ENCODE measurements at places on chromosomes 3 and 15. TPM values are rescaled to one million over a fixed set of nuclear protein-coding genes. Genes with fewer than 3 reads are reported as not detected.
A peak's percentile ranks its signal among the peaks of the same experiment; 100 is the strongest.

- H3K36me3 ChIP-seq = no peaks in the 10 kb centered on the region
- H3K4me3 ChIP-seq = no peak overlapping the region
- H3K27me3 ChIP-seq = no peaks in the 10 kb centered on the region
- DNase-seq = no peak
- H3K27ac ChIP-seq = no peak overlapping the region
These were observed 405.1 kb downstream of the TUSC7 start for GRCh38 chr3:117114517-117115265.

- H3K27ac ChIP-seq = no peak overlapping the region
- no peaks in the 10 kb centered on the region for H3K36me3 ChIP-seq
- DNase-seq = no peak
- no peaks in the 10 kb centered on the region for H3K27me3 ChIP-seq
- H3K4me1 ChIP-seq = peaks cover 11% of the 10 kb centered on the region
These were observed 1003.9 kb upstream of the CFAP20DC start for GRCh38 chr3:60053526-60054265.

DNA sequence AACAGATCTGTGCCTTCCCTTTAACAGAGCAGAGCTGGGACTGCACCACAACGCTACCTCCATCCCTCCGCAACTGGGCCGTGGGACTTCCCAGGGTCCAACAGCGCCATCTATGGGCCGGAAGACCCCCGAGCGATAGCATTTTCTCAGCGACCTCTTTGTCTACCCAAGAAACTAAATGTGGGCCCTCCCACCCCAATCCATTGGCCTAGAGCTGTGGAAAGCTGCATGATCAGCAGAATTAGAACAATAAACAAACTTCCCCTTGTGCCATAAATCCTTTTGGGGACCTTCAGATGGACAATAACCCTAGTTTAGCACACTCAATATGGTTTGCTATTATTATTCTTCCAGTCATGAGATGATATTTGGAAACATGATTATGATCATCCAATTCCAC lies 74.8 kb upstream of the NTRK3 start:
- no peak overlapping the region for H3K27ac ChIP-seq
- no peaks in the 10 kb centered on the region for H3K36me3 ChIP-seq
- H3K4me1 ChIP-seq = no peaks in the 10 kb centered on the region
- H3K4me3 ChIP-seq = no peak overlapping the region

GRCh38 chr15:66822114-66822513 lies 120.1 kb downstream of the SMAD6 start:
- no peak for DNase-seq
- H3K36me3 ChIP-seq = no peaks in the 10 kb centered on the region
- peaks cover 7% of the 10 kb centered on the region for H3K4me1 ChIP-seq
- no peak overlapping the region for H3K4me3 ChIP-seq
- no peaks in the 10 kb centered on the region for H3K27me3 ChIP-seq

DNA sequence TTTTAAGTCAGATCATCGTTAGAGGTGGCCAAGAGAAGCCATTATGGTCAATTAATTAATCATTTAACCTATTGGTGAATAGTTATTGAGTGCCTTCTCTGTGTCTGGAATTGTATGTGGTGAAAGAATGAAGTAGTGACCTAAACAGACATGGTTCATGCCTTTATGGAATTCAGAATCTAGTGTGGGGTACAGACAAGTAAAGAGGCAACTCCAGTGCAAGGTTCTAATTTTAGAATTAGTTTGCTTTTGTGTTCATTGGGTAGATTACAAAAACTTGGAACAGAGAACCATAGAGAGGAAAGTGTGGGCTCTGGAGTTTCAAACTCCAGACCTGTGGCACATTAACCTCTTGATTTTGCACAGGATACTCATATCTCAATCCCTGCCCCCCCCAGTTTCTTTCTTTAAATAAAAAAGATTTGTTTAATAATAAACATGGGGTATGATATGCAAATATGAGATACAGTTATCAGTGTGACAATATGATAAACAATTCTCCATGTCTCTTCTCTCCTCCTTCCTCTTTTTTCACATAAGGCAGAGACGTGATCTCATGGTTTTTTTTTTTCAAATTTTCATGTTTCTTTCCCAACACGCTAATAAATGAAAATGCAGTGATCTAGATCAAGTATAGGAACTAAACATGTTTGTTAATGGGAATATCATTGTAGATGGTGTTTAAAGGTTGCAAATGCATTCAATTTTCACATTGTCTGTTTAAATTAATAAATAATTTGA lies 117.9 kb downstream of the MITF start:
- no peak overlapping the region for H3K4me3 ChIP-seq
- no peaks in the 10 kb centered on the region for H3K36me3 ChIP-seq
- no peak for DNase-seq
- H3K27ac ChIP-seq = peak overlapping the region; percentile 66
- H3K4me1 ChIP-seq = peaks cover 61% of the 10 kb centered on the region

The C2CD4A gene
- not detected for total RNA-seq

DNA sequence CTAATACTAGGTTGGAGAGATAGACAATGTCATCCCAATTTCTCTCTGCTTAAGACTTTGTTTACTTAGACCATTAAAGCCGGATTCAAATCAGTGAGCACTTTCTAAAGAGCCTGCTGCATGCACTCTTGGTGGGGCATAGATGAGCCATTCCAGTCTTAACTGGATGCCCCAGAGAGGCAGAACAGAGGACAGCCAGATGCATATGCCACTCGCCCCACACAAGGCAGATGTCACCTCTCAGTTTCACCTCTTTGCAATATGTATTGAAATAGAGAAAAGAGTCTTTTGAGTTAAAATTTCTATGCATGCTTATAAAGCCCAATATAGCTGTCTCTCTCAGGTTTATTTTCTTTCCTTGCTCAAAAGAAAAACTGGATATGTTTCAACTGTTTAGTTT lies 89.5 kb downstream of the LARS2 start:
- no peak for DNase-seq
- no peak overlapping the region for H3K27ac ChIP-seq
- H3K4me1 ChIP-seq = no peaks in the 10 kb centered on the region
- peaks cover 54% of the 10 kb centered on the region for H3K36me3 ChIP-seq
- no peaks in the 10 kb centered on the region for H3K27me3 ChIP-seq

The HTR3D gene
- total RNA-seq = not detected

The LEKR1 gene
- 0.71 TPM for total RNA-seq

DNA sequence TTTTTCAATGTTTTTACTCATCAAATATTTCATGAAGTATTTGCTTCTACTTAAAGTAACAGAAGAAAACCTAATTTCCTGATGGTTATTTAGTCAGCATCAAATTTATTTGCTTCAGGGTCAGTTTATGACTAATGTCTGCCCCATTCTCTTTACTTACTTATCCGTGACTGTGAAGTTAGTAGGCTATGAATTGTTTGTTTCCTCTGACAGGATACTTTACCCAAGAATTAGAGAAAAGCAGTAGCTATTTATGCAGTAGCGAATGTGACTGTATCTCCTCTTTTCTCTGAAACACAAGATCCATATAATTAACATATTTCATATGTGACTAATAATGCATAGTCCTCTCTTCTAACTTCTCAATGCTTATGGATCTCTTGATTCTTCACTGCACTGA lies 329.9 kb upstream of the ROBO1 start:
- DNase-seq = no peak
- H3K4me3 ChIP-seq = no peak overlapping the region
- no peaks in the 10 kb centered on the region for H3K4me1 ChIP-seq

The CHRNA7 gene
- 0.60 TPM for total RNA-seq

- DNase-seq = no peak
- no peak overlapping the region for H3K27ac ChIP-seq
- H3K27me3 ChIP-seq = no peaks in the 10 kb centered on the region
- H3K36me3 ChIP-seq = no peaks in the 10 kb centered on the region
- no peak overlapping the region for H3K4me3 ChIP-seq
These were observed 562.9 kb upstream of the KCNMB2 start for GRCh38 chr3:177973241-177973840.

- H3K27ac ChIP-seq = no peak overlapping the region
- no peak for DNase-seq
- no peaks in the 10 kb centered on the region for H3K4me1 ChIP-seq
- H3K36me3 ChIP-seq = no peaks in the 10 kb centered on the region
- H3K4me3 ChIP-seq = no peak overlapping the region
These were observed 618.5 kb upstream of the BCHE start for GRCh38 chr3:166455744-166456143.

The MUC20 gene
- total RNA-seq = 4.7 TPM

- H3K27ac ChIP-seq = peak overlapping the region; percentile 35
- H3K36me3 ChIP-seq = no peaks in the 10 kb centered on the region
- no peak for DNase-seq
- H3K4me3 ChIP-seq = no peak overlapping the region
- no peaks in the 10 kb centered on the region for H3K27me3 ChIP-seq
These were observed 172.0 kb downstream of the MCTP2 start for GRCh38 chr15:94403331-94403730.

DNA sequence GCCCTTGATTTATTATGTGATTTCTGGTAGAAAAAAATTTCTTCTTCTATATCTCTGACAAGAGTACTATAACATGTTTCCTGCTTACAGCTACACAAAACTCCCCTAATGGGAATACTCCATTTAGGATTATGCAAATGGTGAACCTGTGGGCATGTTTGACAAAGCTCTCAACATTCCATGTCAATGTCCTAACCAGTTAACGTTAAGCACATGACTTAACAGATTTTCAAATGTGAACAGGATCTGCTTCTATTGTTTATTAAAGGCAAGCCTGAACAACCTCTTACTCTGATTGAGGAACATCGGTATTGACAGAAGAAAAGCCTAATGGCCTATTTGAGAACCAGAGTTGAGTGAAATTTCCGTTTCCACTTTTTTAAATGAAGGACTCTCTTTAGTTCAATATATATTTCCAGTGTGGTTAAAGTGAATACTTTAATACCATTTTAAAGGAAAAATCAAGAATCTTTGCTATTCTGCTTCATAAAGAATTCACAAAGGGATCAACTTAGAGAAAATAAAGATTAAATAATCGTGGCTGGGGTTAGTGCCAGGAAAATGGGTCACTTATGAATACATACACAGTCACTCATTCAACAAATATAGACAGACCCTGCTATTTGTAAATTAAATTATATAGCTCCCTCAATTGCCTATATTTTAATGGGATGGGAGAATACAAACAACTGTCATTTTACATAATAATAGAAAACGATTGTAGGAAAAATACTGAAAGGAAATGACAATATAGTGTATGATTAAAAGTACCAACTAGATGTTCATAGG lies 300.3 kb upstream of the CBLB start:
- no peak overlapping the region for H3K27ac ChIP-seq
- no peak for DNase-seq
- no peaks in the 10 kb centered on the region for H3K36me3 ChIP-seq
- H3K27me3 ChIP-seq = no peaks in the 10 kb centered on the region
- no peaks in the 10 kb centered on the region for H3K4me1 ChIP-seq
- no peak overlapping the region for H3K4me3 ChIP-seq

DNA sequence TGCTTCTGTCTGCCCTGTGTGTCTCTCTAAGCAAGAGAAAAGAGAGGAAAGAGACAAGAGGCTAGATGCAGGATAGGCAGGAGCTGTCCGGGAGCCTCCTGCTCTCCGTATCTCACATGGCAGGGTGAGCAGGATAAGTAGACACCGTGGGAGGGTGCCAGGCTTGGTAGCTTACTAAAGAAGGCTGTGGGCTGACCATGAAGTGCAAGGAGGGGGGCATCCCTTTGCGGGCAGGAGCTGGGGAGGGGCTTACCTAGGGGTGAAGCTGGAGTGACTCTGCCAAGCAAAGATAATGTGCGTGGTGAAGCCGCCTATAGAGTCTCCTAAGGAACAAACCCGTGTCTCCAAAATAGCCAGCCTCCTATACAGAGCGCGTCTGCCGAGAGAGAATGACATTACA lies 33.7 kb upstream of the TMC3 start:
- peaks cover 7% of the 10 kb centered on the region for H3K27me3 ChIP-seq
- peak; percentile 30 for DNase-seq
- no peak overlapping the region for H3K4me3 ChIP-seq
- no peak overlapping the region for H3K27ac ChIP-seq
- peaks cover 25% of the 10 kb centered on the region for H3K4me1 ChIP-seq
- H3K36me3 ChIP-seq = no peaks in the 10 kb centered on the region

The ADAMTSL3 gene
- 11.9 TPM for total RNA-seq

GRCh38 chr15:77537006-77537405 lies 95.7 kb downstream of the LINGO1 start:
- no peak for DNase-seq
- no peak overlapping the region for H3K4me3 ChIP-seq
- H3K36me3 ChIP-seq = no peaks in the 10 kb centered on the region
- H3K27me3 ChIP-seq = no peaks in the 10 kb centered on the region
- peaks cover 37% of the 10 kb centered on the region for H3K4me1 ChIP-seq

DNA sequence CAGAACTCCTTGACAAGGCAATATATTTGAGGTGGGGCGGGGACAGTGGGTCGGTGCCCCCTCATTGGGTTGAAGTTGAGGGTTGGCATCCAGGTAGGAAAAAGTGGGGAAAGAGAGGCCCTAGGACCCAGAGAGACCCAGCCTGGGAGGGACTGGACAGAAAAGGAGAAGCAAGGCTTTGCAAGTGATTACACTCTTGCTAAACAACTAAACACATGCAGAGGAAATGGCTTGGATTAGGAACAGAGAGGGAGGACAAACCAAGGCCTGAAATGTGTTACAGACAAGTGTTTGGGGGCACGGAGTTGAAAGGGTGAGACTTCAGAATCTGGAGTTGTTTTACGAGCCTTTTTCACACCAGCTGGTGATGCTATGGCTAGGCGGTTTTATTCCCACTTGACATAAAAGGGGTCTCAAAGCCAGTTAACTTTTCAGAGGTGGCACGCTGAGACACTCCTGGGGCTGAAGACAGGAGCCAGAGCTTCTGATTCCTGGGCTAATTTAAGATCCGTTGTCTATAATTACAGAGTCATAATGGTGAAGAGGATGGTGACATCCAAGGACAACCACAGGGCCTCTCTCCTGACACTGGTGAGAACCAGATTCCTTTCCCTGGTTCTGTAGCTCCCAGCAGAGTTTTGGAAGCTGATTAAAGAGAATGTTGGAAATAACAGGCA lies 7.7 kb upstream of the KCTD6 start:
- no peaks in the 10 kb centered on the region for H3K27me3 ChIP-seq
- peaks cover 38% of the 10 kb centered on the region for H3K4me1 ChIP-seq
- no peak for DNase-seq
- H3K27ac ChIP-seq = peak overlapping the region; percentile 80
- H3K36me3 ChIP-seq = no peaks in the 10 kb centered on the region

DNA sequence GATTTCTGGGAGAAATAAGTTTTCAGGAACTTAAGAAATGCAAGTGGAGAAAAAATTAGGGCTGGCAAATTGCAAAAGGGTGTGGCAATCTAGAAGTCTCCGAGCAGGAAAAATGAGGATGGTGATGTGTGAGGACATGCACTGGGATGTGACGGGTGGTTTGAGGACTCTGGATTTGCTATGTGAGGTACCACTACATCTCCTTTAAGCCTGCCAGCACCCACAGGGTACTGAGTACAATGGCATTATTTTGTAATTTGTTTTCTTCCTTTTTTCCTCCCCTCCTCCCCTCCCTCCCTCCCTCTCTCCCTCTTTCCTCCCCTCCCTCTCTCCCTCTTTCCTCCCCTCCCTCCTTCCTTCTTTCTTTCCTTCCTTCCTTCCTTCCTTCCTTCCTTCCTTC lies 237.5 kb downstream of the GAP43 start:
- no peak for DNase-seq
- H3K4me1 ChIP-seq = no peaks in the 10 kb centered on the region
- no peak overlapping the region for H3K27ac ChIP-seq
- no peaks in the 10 kb centered on the region for H3K36me3 ChIP-seq
- peaks cover 25% of the 10 kb centered on the region for H3K27me3 ChIP-seq

GRCh38 chr3:115903843-115904242 lies 280.5 kb downstream of the GAP43 start:
- H3K4me3 ChIP-seq = no peak overlapping the region
- H3K36me3 ChIP-seq = no peaks in the 10 kb centered on the region
- DNase-seq = no peak
- H3K4me1 ChIP-seq = no peaks in the 10 kb centered on the region
- no peak overlapping the region for H3K27ac ChIP-seq
- no peaks in the 10 kb centered on the region for H3K27me3 ChIP-seq

- H3K4me3 ChIP-seq = no peak overlapping the region
- H3K4me1 ChIP-seq = peaks cover 21% of the 10 kb centered on the region
- no peak for DNase-seq
- H3K27me3 ChIP-seq = peaks cover 21% of the 10 kb centered on the region
These were observed 31.7 kb downstream of the HES1 start for GRCh38 chr3:194167480-194168282.

Data from left ventricle myocardium inferior (tissue), 1 donor.